ENCODE measurements at places on chromosomes 7 and 10.

GRCh38 chr10:24569330-24569796 lies 154.3 kb downstream of the ARHGAP21 start:
- no peak for DNase-seq

- DNase-seq, result no peak
Measured at GRCh38 chr10:11959966-11960365, 82.6 kb downstream of the UPF2 start.

GRCh38 chr7:31783221-31783620 lies 96.2 kb downstream of the PPP1R17 start:
- DNase-seq, result no peak

DNA sequence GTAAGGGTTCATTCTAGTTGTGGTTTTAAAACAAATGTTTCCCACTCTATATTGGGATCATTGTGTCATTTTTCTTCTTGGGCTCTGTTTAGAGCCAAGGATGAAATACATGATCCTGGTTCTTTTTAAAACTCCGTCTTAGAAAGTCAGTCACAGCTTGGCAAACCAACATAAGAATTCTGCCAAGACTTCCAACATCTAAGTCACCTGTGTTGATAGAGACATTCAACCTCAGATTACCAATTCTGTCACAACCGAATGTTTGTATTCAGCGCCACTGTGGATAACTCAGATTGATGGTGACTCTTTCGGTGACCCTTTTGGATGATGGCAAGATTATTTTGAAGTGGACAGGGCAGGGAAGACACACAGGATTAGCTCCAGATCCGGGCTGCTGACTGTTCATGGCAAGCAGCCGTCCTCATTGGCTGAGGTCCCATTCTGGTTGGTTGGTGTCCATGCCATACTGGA lies 255.4 kb downstream of the ARHGAP21 start:
- no peak for DNase-seq

GRCh38 chr7:50409856-50410745 lies 40.0 kb downstream of the FIGNL1 start:
- no peak for DNase-seq

GRCh38 chr10:77836299-77836820 lies 90.2 kb downstream of the DLG5 start:
- no peak for DNase-seq

DNA sequence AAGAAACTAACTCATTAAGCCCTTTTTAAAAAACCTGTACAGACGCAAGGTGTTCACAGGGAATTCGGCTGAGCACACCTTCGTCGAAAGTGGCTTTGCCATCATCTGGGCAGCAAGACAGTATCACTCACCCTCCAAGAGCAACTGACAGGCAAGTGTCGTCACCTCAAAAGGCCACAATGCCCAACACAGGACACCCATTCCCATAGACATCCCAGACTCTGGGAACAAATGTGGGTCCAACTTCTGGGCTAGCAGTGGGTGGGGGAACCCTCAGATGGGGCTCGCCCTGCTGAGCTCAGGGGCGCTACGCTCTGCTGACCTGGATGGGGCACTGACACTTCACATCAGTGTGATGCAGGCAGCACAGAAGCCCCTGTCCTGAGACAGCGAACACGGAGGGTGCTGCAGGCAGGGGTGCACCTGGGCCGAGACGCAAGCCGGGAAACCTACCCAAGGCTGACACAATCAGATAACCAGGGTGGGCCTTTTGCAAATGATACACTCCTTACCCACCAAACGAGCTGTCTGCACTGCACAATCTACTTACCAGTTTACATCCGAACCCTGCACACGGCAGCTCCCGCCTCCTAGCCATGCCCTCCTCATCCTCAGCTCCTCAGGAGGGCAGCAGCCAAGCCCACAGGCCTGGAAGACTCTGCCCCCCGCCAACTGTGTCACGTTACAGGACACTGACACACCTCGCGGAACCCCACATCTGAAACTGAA lies 1.7 kb downstream of the DIP2C start:
- no peak for DNase-seq
